Parietal lobe (tissue), 2 donors: ENCODE measurements at places on chromosomes 3 and 15. TPM values are rescaled to one million over a fixed set of nuclear protein-coding genes. Genes with fewer than 3 reads are reported as not detected.

Gene GCNT3
- total RNA-seq: not detected

Gene FBXW12
- total RNA-seq: 2.8 TPM

Gene LXN
- 9.7 TPM for total RNA-seq

Gene TSPAN3
- total RNA-seq: 220 TPM

Gene KY
- 0.94 TPM for total RNA-seq
